H4 (cell line): ENCODE measurements at places on chromosomes 3 and 15. TPM values are rescaled to one million over a fixed set of nuclear protein-coding genes. Genes with fewer than 3 reads are reported as not detected.

HDC gene
- not detected in 2 replicates for total RNA-seq

SI gene
- 0.04 TPM in 1 of 2 replicates, not detected in the other for total RNA-seq

KLHL25 gene
- 2.4 and 2.9 TPM in 2 replicates for total RNA-seq

SPATA12 gene
- 0.14 TPM in 1 of 2 replicates, not detected in the other for total RNA-seq

COLQ gene
- not detected in 2 replicates for total RNA-seq

GPR160 gene
- 2.9 and 5.6 TPM in 2 replicates for total RNA-seq

SLC9C1 gene
- total RNA-seq: not detected in 2 replicates

SMCO1 gene
- not detected in 2 replicates for total RNA-seq

CPLX3 gene
- not detected in 2 replicates for total RNA-seq

BMF gene
- 18.7 and 19.6 TPM in 2 replicates for total RNA-seq

LTF gene
- total RNA-seq: not detected in 2 replicates

DNAJA4 gene
- not detected in 2 replicates for total RNA-seq

KNG1 gene
- total RNA-seq: not detected in 2 replicates

LYZL4 gene
- not detected in 2 replicates for total RNA-seq

POLQ gene
- total RNA-seq: 5.4 and 8.9 TPM in 2 replicates

GRCh38 chr3:38347421-38348200 lies 1.0 kb downstream of the XYLB start:
- DNase-seq: no peak

DNA sequence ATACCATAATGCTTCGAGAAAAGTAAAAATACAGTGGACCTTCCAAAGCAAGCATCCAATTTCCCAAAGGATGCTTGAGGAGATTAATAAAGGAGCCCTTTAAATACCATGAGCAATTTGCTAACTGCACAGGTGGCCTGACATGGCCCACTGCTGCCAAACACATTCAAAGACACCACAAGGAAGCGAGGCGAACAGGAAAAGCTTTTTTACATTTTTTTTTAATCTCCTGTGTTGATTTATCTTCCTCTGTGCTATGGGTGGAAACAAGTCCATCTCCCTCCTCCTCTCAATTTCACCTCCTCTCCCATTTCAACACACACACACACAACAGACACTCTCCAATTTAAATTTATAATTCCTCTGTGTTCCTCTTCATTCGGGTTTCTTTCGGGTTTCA lies 243.4 kb downstream of the IGSF11 start:
- no peak for DNase-seq

DNA sequence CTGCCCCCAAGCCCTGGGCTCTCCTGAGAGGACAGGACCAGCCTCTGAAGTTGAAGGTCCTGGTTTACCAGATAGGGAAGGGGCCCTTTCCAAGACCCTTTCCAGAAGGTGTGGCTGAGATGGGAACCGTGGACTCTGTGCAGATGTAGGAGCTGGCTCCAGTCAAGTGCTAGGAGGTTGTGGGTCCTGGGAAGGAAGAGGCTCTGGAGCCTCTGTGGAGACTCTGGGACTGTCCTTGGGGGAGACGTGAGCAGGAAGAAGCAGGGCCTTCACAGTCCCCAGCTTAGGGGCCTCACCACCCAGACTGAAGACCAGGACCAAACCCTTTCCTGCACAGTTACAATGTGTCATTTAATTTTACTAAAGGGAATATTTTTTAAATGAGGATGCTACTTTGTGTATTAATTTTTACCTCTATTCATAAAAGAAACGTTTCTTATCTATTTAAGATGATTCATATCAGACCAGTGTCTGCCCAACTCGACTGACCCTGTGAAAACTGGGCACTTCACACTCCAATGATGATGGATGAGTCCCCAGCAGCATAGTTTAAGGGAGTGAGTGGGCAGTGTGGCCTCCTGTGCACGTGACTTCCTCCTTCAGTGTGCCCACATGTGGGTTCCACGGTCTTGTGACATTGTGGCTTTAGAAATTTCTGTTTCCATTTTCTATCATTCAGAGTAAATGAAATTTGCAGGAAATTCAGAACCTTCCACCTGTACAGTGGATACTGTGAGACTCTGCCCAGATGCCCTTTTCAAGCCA lies 10.9 kb downstream of the CCR5AS start:
- no peak for DNase-seq

DNA sequence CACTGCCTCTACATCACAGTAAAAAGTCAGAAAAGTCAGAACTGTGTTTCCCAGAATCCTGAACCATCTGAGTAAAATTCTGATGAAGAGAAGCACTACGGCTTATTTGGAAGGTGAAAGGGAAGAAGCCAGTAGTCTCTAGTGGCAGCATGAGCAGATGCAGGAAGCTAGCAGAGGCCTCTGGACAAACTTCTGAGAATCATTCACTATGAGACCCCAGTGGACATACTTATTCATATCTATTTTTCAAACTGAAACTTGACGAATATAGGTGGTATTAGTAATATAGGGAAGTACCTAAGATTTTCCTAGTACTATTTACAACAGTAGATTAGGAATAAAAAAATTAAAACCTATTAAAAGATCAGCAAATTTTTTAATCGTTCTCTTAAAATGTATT lies 272.8 kb upstream of the TTC14 start:
- DNase-seq: no peak

DNA sequence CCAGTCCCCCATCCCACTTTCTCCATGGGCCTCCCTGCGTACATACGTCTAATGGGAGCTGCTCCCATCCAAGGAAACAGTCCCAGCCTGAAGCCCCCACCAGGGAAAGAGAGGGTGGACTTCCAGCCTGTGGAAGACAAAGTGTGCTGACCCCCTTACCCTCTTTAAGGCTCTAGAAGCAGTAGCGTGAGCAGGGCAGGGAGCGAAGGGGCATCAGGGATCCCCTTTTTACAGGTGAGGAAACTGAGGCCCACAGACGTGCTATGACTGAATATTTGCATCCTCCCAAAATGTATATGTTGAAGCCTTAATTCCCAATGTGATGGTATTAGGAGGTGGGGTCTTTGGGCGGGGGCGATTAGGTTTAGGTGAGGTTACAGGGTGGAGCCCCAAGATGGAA lies 83.4 kb downstream of the TOP2B start:
- no peak for DNase-seq

GRCh38 chr3:10983219-10983916 lies 9.2 kb upstream of the SLC6A1 start:
- DNase-seq: peak; percentile 37

DNA sequence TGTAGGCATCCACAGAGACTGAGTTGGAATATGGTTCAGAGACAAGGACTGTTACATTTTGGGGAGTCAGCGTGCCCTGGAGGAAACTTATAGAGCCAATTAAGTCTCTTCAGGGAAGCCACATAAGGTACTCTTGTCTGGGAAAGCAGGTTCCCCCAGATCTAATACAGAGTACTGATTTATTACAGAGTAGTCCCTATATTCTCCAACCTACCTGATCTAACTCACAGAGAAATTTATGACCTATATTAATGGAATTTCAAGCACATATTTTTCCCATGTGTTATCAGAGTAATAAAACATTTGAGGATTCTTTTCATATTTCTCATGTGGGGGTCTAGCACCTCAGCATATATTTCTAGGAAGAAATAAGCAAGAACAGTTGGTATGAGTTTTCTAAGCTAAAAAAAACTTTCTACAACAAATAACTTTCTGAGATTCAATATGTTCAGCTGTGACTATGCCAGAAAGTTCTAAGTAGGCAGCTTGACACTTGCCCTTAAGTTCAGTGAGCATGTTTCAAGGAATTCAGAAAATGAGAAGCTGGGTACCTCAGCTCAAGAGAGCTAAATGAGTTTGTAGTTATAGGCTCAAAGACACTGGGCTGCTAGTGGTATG lies 75.3 kb upstream of the COL8A1 start:
- no peak for DNase-seq

GRCh38 chr15:34986326-34986725 lies 1.8 kb downstream of the ZNF770 start:
- DNase-seq: no peak

- DNase-seq: peak; percentile 88
Observed at GRCh38 chr15:76206325-76206976, 104.8 kb downstream of the ETFA start.

- DNase-seq: peak; percentile 40
Observed at GRCh38 chr3:158780766-158781165, 21.1 kb upstream of the MFSD1 start.

- no peak for DNase-seq
Observed at GRCh38 chr3:187212196-187212545, 14.9 kb downstream of the RTP1 start.

- no peak for DNase-seq
Observed at GRCh38 chr3:62199126-62199525, 174.2 kb downstream of the FEZF2 start.

- DNase-seq: no peak
Observed at GRCh38 chr3:127637546-127637945, 8.6 kb downstream of the PODXL2 start.

- DNase-seq: no peak
Observed at GRCh38 chr15:72206677-72207000, 9.1 kb upstream of the GRAMD2A start.

- DNase-seq: no peak
Observed at GRCh38 chr15:93179700-93180102, 90.7 kb upstream of the RGMA start.

- no peak for DNase-seq
Observed at GRCh38 chr3:159837725-159838124, 150.9 kb upstream of the IL12A start.

GRCh38 chr3:155283092-155284056 lies 10.1 kb downstream of the STRIT1 start:
- no peak for DNase-seq

- peak; percentile 74 for DNase-seq
Observed at GRCh38 chr15:58957101-58957973, 23.9 kb upstream of the SLTM start.

GRCh38 chr3:30628901-30629590 lies 22.6 kb downstream of the TGFBR2 start:
- no peak for DNase-seq

DNA sequence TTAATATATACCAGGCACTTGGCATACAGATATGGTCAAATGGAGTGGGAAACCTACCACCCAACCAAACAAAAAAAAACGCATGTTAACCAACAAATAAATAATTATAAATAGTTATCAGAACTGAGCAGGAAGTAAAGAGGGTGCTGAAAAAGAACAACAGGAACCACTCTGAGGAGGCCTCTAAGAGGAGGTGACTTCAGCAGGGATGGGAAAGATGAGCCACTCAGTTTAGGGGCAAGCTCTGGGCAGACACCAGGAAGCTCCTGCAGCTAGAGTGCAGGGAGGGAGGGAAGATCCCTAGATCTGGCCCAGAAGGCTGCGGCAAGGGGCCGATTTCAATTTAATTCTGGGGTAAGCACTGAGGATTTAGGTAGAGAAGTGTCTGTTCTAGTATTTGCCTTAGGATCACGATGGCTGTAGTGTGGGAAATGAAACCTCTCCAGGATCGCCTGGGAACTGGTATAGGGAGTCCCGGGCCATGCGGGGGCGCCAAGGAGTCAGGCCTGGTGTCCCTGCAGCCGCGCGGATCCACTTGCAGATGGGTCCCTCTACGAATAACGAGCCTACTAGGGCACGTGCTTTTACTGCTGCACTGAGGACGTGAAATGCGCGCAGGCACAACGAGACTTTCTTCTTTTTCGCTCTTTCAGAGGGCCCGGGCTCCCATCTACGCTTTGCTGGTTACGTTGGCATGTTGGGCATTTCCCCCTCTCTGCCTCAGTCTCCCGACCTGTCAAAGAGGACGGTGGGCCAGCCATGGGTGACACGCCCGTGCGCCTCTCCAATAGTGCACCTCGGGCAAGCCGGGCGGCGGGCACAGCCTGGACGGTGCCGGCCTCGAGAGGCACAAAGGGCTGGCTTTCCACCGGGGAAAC lies 1.5 kb upstream of the LIMD1 start:
- DNase-seq: peak; percentile 75

DNA sequence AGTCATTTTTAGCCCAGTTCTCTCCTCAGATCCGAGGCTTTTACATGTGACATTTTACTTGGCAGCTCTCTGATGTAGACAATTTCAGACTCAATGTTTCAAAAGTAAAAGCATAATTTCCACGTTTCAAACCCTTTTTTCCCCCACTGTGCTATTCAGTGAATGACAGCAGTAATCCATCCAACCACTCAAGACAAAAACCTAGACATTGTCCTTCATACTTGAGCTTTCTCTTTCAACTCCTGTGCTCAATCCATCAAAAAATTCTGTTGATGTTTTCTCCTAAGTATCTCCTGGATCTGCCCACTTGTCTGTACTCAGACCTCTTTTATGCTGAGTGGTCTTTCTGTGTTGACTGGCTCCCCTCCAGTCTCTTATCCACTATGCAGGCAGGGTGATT lies 214.7 kb downstream of the CHL1 start:
- no peak for DNase-seq

DNA sequence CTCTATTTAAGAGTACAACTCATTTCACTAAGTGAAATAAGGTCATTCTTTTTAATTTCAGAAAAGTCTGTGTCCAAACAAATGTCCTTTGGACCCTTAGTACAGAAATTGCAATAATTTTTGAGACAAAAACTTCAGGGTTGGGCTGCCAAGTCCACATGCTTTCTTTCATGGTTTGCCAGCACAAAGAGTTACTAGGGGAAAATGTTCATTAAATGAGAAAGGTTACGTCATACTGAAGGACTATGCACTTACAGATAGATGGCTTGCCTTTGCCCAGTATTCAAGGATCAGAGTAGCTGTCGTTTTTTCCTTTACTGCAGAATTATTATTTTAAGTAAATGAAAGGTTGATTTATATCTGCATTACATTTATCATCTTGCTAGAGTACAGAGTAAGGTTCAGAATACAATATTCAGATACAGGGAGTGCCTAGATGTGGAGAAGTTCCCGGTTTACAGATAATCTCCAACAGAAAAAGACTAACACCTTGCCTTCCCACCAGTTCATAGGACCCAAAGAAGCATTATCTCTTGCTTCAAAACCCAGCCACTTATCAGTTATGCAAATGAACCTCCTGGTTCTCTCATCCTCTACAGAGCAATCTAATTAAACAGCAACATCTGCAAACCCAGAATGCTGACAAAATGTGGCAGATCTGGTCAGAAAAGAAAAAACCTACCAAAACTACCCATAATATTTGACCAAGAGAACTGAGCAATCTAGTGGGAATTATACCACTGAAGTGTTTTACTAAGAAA lies 179.3 kb downstream of the FRMD5 start:
- no peak for DNase-seq

- DNase-seq: no peak
Observed at GRCh38 chr3:94024385-94024784, 4.0 kb downstream of the STX19 start.

- peak; percentile 11 for DNase-seq
Observed at GRCh38 chr3:32443478-32443877, 51.8 kb downstream of the CMTM7 start.

- peak; percentile 16 for DNase-seq
Observed at GRCh38 chr15:47027322-47027946, 689.9 kb upstream of the SEMA6D start.

DNA sequence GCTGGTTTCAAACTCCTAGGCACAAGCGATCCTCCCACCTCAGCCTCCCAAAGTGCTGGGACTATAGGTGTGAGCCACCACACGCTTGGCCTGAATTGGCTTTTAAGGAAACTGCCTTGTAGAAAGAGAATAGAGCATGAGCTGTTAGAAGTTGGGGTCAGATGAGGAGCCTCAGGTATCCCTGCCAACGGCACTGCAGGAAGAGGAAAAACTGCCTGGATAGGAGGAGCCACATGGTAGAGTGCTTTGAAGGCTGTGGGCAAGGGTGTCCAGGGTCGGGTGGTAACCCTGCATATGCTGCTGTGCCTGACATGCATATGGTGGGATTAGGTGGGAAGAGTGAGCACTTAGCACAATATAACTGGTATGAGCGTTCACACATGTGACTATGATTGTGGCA lies 55.0 kb downstream of the BSN start:
- no peak for DNase-seq
